ENCODE measurements at places on chromosomes 2 and 18.

DNA sequence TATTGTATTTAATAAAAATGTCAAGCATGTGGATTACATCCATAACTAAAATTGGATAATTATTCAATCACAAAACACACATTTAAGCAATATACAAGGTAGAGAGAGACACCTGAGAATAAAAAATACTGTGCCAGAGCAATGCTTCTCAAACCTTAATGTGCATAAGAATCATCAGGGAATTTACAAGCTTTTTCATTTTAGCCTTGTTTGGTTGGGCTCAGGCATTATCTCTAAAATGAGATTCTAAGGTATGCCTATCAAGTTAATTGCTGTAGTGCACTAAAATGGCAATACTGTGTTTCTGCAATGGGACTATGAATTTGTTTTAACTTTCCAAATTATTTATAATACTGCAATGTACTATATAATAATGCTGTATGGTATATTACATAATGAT, 983 bp downstream of the MOB1A start:
- DNase-seq, result no peak

DNA sequence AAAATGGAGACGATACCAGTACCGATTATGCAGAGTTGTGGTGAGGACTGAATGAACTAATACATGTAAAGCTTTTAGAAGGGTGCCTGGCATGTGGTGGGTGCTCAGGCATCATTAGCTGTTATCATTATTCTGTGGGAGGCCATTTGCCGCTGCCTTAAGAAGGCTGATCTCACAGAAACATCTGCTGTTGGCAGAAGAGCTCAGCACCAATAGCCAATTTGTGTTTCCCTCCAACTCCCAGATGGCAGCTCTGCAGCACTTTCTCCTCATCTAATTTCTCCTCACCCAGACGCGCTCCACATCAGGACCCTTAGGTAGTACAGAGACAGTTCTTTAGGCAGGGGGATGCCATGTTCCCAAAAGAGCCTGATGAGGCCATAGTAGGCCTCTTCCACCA, 15.8 kb upstream of the CYP1B1 start:
- DNase-seq, result no peak

- no peak for DNase-seq
Observed at GRCh38 chr2:182907081-182907830, 40.8 kb upstream of the FRZB start.

DNA sequence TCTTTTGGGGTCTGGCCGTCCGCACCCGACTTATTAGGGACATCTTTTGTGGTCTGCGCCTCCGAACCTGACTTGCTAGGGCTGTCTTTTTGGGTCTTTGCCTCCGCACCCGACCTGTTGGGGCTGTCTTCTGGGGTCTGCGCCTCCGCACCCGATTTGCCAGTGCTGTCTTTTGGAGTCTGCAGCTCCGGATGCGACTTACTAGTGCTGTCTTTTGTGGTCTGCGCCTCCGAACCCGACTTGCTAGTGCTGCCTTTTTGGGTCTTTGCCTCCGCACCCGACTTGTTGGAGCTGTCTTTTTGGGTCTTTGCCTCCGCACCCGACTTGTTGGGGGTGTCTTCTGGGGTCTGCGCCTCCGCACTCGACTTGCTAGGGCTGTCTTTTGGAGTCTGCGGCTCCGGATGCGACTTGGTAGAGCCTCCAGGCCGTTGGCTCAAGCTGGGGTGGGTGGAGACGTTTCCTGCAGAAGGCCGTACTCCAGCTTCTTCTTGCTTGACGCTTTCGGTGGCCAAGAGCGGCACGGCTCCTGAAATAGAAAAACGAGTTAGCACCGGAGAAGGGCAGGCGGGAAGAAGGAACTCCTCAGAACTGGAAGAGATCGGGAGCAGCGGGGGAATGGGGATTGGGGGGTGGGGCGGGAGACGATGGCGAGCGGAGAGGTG, 498 bp downstream of the TGOLN2 start:
- DNase-seq, result no peak

DNA sequence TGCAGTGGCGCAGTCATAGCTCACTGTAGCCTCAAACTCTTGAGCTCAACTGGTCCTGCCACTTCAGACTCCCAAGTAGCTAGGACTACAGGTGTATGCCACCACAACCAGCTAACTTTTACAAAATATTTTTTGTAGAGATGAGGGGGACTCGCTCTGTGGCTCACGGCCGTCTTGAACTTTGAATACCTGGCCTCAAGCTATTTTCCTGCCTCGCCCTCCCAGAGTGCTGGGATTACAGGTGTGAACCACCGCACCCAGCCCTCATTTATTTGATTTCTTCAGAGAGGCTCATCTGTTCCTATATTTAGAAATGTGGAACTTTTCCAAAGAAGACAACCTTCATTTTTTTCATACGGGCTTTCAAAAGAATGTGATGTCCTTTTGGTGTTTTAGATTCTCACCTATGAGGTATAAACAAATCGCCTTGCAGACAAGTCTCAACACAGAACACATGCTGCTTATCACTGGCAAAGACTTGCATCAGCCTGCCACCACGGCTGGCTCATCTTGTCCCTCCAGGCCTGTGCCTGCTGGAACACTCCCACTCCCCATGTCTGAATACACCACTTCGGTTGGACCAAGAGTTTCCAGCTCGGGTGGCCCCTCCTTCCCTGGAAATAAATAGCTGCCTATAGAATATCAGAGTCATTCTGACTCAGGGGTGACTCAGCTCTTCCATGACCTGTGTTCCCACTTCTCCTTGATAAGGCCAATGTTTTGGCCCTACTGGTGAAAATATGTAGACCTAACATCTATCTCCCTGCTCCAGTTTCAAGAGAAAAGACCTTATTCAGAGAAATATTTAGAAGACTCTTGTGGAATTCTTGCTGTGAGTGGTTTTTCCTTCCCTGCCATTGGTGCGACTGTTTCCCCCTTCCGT, 202.6 kb downstream of the TGIF1 start:
- peak; percentile 98 for DNase-seq

DNA sequence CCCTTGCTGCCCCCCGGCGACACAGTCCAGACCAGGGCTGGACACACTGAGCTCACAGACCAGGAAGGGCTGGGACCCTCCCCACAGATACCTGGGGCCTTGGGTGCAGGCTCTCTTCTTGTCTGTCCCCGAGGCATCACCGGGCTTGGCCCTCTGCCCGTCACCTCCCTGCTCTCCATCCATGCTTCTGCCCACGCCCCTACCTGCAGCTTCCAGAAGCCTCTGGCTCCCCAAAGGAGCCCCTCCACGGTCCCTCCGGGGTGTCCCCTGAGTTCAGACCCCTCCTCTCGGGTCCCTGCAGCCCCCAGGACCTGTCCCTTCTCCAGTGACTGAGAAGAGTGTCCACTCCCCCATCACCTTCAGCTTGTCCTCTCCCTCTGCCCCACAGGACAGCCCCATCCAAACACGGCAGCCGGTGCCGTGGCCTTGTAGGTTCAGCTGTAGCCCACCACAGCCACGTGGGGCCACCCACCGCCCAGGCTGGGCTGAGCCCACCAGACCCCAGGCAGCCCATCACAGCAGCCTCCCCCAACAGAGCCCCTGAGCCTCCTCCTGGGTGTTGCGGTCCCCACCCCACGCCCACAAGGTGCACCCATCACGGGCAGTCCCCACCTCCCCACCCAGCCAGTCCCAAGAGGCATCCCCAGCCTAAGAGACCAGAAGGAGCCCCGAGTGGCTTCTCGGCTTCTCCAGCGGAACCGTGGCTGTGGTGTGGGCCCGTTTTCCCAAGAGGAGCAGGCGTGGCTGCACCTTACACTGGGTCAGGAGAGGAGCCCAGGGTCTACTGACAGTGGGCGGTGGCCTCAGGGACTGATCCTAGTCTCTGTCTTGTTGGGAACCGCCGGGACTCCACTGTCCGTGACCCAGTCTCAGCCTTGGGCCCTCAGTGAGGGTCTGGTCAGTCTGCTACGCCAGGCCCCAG, 53.1 kb downstream of the RAMP1 start:
- DNase-seq, result no peak

DNA sequence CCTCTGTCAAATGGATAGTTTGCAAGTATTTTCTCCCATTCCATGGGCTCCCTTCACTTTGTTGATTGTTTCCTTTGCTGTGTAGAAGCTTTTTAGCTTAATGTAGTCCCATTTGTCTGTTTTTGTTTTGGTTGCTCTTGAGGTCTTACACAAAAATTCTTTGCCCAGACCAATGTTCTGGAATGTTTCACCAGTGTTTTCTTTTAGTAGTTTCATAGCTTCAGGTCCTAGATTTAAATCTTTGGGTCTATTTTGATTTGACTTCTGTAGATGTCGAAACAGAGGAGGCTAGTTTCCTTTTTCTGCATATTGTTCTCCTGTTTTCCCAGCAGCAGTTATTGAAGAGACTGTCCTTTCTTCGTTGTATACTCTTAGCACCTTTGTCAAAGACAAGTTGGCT, 351.6 kb downstream of the PTPRM start:
- DNase-seq, result no peak

GRCh38 chr2:5959836-5960820, 267.9 kb downstream of the SOX11 start:
- no peak for DNase-seq
